Fibroblast of skin of left quadriceps (primary cell): ENCODE measurements at places on chromosomes 3 and 15.

DNA sequence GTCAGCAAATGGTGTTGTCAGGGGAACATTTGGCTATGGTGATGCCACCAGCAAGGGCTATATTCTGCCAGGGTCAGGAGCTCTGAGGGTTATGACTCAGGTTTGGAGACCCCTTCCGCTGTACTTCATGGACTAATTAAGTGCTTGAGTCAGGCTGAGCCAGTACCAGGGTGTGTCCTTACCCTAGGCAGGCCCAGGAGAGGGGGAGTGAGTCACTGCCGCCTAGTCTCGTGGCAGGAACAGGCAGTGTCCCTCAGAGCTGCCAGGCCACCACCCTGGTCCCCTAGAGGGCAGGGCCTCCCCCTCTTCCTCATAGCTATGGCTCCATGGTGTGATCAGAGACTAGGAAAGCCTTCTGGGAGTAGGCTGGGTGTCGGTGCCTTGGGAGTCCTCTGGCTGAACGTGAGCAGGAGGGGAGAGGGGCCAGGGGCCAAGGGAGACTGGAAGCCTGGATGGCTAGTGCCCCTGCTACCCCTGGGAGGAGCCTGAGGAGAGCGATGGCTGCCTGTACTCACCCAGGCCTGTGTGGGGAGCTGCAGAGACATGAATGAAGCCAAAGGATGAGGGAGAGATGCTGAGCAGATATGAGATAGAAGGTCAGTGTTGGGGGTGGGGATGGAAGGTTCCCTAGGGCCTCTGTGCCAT is 10.6 kb downstream of the MAPKAPK3 start:
- no peak for DNase-seq

DNA sequence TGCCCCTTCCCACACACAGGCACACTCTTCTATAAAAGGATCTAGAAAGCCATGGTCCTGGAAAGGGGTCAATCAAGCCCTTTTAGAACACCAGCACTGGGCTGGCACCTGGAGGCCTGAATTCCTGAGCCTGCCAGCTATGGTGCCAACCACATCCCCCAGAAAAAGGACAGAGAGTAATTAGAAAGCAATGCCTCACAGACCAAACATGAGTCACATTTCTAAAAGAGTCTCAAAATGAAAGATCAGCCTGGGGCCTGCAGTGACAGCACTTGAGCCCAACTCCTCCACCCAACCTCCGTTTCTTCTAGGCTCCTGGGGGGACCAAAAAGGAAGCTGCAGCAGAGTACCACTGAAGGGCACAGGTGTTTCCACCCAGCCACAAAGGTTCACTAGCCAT is 14.1 kb downstream of the MYLK start:
- DNase-seq = no peak

DNA sequence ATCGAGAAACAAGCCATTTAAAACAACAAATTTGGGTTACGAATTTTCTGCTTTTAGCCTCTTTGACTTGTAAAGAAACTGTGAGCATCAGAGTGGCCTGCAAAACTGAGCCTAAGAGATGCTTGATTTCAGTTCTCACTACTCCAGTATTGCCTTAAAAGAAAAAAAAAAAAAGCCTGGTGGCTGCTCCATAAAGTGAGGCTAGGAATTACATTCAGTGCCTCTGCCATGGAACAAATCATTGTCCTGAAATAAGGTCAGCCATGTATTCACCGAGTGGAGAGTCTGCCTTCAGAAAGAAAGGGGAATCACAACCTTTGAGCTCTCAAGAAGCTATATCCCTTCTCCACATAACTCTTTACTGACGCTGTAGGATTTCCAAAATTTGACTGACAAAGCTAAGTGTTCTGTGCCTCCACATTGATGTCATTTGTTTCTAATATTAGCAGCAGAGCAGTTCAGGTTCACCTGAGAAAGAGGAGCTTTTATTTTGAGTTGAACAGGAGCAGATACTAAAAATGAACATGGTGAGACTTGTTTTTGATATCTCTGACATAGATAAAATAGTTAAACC is 137.3 kb downstream of the SSR3 start:
- no peak for DNase-seq

- no peak for DNase-seq
These were observed 297.6 kb downstream of the CHL1 start for GRCh38 chr3:494190-494589.

DNA sequence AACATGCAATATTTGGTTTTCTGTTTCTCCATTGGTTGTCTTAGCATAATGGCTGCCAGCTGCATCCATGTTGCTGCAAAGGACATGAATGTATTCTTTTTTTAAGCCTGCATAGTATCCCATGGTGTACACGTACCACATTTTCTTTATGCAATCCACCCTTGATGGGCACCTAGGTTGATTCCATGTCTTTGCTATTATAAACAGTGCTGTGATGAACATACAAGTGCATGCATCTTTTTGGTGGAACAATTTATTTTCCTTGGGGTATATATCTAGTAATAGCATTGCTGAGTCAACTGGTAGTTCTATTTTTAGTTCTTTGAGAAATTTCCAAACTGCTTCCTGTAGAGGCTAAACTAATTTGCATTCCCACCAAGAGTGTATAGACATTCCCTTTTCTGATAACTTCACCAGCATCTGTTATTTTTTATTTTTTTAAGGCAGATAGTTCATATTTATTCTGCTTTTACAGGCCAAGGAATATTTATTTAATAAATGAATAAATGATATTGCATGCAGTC is 62.4 kb upstream of the NPHP3 start:
- no peak for DNase-seq

- no peak for DNase-seq
These were observed 67.3 kb downstream of the MCF2L2 start for GRCh38 chr3:183360971-183361624.

DNA sequence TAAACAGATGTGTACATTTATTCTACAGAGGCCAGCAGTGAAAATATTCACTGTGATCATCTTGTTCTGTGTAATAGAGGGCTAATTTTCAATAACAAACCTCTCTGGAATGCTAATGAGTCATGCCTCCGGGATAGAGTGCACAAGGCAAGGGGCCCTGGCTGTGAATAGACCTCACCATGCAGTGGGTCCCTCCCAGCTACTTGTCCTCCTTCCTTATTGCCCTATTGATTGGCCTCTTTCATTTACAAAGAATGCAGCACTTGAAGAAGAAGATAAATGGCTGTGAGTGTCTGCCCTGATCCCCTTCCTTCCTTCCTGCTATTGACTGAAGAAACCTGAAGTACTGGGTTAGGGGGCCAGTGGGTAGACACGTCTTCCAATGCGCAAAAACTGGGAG is 436.3 kb downstream of the WDR72 start:
- DNase-seq = no peak

- peak; percentile 29 for DNase-seq
These were observed at the start of gene CTDSPL for GRCh38 chr3:37861620-37862041. Gene CTDSPL (plus strand): TSS chr3:37861880. CDS start chr3:37862200, 320 bp downstream.

DNA sequence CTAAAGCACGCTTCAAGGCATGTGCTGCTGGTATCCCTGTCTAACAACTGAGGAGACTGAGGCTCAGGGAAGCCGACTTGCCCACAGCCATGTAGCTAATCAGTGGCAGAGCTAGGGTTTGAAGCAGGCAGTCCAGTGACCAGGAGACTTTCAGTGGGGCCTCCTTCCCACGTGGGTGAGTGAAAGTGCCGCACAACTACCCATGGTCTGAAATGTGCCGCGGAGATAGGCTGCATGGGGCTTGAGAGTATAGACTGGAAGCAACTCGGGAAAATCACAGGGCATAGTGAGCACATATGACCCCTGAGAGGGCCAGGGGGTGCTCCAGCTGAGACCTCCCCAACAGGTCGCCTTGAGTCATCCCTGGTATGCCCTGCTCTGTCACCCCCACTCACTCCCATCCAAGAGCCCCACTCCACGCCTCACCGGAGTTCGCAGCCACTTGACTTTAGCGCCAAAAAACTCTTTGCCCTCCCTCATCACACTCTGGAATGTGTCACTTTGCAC is 19.1 kb downstream of the FAM174B start:
- DNase-seq = no peak

- peak; percentile 70 for DNase-seq
These were observed 203.8 kb upstream of the CD96 start for GRCh38 chr3:111338059-111338698.

DNA sequence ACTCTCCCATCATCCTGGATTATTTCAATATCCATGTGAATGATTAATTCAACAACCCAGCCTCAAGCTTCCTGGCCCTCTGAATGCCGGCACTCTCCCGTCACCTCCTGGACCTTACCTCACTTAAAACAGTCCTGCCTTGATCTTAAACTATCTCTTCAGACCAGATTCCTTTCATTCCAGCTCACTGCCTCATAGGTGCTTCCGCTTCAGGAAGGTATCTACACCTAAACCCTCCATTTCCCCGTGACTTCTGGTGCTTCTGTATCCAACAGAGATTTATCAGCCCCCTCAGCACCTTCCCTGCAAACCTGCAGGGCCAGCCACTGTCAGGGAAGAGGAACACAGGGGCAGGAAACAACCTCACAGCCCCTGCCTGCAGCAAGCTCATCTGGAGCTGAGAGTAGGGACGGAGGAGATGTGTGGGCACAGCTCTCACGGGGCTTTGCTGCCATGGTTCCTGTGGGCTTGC is 98.9 kb upstream of the TJP1 start:
- no peak for DNase-seq

DNA sequence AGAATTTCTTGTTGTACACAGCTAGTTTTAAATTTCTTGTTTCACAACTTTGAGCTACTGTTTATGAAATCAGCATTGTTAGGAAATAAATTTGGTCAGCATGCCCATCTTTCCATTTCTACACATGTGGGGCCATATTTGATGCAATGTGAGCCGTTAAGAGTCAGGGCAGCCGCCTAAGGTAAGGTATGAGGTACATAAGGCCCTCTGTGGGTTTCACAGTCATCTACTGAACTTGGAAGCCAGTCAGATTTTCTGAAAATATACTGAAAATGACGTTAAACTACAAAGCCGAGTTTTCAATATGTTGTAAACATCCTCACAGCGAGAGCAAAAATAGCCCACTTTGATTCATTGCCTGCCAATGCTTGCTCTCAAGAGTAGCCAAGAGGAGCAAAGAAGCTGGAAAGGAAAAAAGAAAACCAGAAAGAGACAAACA is 94.7 kb upstream of the PDZRN3 start:
- DNase-seq = peak; percentile 72

- DNase-seq = no peak
These were observed 43.4 kb downstream of the SLCO2A1 start for GRCh38 chr3:133986311-133986710.

DNA sequence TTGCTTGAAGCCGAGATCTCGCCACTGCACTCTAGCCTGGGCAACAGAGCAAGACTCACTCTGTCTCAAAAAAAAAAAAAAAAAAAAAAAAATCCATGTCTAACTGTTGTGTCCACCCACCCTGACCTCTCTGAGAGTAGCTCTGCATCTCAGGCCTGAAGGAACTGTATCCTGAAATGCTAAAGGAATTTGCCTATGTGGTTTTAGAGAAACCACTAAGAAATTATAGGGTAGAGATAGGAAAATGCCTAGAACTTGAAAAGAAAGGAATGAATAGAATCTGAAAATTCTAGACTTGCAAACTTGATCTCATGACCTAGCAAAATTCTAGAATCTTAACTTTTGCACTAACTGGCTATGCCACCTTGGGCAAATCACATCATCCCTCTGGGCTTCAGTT is 217.5 kb upstream of the ROPN1 start:
- peak; percentile 10 for DNase-seq

- DNase-seq = no peak
These were observed 71.3 kb upstream of the VEPH1 start for GRCh38 chr3:157574531-157574930.

DNA sequence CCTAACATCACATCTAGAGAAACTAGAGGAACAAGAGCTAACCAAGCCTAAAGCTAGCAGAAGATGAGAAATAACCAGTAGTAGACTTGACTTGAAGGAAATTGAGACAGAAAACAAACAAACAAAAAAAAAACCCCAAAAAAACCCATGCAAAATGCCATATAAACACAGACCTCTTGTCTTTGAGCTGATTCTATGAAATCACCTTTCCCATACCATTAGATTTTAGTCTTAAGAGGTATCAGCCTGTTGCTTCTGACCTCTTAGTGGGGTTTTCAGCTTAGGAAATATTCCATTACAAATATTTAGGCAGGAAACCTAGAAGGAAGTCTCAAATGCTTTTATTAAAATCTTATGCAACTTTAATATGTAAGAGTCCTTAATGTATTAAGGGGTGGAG is 23.9 kb upstream of the ST3GAL6 start:
- no peak for DNase-seq

DNA sequence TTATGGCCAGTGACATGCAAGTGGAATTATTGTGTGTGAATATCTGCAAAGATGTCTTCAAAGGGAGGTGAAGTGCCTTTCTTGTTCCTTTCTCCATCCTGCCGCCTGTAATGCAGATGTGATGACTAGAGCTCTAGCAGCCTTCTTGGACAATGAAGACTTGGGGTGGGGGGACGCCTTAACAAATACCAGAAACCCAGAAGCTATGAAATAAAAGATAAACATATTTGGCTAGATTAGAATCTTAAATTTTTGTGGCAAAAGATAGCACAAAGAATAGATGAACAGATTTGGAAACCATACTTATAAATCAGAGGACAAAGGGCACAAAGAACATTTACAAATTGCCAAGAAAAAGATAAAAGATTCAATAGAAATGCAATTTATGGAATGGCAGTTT is 56.1 kb downstream of the AMOTL2 start:
- no peak for DNase-seq

DNA sequence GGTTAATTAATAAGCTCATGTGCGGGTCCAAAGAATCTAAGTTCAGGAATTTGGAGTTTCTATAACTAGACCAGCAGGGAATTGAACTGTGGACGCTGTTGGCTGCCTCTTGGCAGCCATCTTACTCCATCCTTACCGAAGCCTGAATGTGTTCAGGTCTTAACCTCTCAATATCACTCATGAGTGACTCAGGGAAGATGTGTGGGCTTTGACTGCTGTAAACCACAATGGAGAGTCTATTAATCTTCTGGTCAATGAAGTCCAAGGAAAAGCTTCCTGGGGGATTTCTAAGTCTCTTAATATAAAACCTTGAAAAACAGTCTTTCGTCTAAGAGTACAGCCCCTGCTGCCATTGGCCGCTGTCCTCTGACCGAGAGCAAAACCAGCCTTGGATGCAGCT is 46.7 kb upstream of the OXTR start:
- DNase-seq = no peak

DNA sequence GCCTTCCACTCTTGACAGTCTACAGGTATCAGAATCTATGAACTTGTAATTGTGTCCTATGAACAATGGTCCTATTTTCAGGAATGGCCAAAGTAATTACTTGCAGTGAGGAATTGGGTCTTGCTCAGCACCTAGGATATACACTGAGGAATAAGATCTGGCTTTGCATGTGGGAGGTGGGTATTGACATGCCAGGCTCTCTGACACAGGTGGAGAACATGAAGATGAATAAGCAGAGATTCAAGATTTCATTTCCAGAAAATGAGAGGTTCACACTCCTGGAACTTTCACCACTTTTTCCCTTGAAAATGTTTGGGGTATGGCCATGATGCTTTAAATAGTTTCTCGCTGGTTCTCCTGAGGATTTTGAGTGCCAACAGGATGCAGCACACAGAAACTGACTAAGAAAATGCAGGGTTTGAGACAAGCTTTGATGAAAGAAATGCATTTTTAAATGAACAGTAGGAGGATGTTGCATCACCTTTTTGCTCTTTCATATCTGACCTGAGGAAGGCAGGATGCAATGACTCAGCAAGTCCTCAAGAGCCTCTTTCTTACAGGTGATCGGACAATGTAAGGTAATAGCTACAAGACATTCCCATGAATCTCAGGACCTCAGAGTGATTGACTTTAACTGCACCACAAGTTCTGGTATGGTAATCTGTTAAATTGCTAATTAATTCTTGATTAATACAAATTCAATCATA is 3.7 kb downstream of the HRG start:
- no peak for DNase-seq

GRCh38 chr3:156037356-156037755 is 83.0 kb upstream of the KCNAB1 start:
- no peak for DNase-seq

- no peak for DNase-seq
These were observed 49.6 kb downstream of the ISL2 start for GRCh38 chr15:76386178-76386577.
